ENCODE measurements at places on chromosomes 12 and 14.

DNA sequence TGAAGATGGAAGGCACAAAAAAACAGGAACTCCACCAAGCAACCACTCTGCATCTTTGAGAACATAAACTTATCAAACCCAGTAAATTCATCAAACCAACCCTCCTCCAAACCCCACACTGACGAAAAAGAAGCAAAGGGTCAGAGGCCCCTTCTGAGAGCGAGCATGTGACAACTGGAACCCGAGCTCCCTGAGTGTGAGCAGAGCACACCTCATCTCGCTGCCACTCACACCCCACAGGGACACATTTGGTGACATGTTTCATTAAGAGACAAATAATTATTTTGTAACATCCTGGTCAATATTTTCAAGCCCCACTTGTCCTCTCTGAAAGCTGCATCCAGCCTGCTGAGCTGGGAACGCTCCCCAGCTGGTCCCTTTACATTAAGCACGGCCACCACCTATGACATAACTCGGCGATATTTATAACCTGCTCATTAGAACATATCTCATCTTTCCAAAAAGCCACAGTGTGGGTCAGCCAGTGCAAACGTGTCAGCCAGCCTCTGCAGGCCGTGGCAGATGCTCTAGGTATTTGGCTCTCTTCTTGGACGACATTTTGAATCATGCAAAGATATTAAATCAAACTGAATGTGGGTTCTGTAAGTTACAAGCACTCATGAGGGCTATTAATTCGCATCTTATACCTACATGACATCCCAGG is 120.1 kb downstream of the TTC7B start:
- no peak for DNase-seq

GRCh38 chr14:21073921-21074320 is 3.8 kb downstream of the ARHGEF40 start:
- no peak for DNase-seq

DNA sequence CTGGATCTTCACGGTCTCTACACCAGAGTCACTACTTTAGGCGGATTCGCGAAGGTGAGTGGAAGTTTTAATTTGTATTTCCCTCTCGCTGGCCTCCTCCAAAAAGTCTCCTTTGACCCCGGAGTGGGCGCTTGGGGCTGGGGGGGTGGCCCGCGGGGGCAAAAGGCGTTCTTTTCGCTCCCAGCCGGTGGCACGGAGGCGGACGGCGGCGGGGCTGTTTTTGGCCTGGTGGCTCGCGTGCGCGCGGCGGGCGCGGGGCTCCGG is 510 bp downstream of the ARID2 start:
- DNase-seq, result peak; percentile 23

DNA sequence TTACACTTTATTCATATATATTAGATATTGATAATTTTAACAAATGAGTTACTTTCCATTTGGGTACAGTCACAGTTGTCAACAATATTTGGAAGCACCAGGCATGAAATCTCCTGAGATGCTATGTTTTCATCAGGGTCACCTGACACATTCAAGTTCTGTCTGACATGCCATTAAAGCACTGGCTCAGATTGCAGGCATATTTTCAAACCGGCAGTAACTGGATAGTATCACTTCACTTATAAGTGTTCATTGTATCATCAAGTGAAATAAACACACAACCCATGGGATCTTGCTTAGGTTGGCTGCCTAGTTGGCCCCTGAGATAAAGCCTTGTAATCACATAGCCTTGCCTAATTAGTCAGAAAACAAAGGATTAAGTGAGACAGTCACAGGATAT is 4.8 kb downstream of the IFNG start:
- no peak for DNase-seq

- no peak for DNase-seq
Observed at GRCh38 chr12:3743803-3744202, 9.1 kb downstream of the CRACR2A start.

DNA sequence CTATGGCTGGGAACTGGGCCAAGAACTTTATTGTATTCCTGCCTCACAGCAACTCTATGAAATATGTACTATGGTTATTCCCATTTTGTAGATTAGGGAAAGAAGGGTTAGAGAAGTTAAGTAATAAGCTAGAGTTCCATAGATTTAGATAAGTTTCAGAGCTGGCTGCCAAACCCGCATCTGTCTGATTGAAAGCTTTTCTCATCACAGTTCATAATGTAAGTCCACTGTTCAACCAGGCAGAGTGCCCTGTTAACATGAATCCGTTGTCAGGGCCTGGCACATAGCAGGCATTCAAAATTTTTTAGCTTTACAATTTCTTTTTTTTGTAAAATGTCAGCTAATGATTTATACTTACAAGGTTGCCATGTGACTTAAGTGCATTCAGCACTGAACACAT is 467.3 kb downstream of the NRXN3 start:
- DNase-seq, result no peak

GRCh38 chr12:28180786-28181185 is 9.5 kb upstream of the CCDC91 start:
- DNase-seq, result no peak

- DNase-seq, result no peak
Observed at GRCh38 chr12:54014377-54015017, 5.7 kb downstream of the HOXC8 start.

DNA sequence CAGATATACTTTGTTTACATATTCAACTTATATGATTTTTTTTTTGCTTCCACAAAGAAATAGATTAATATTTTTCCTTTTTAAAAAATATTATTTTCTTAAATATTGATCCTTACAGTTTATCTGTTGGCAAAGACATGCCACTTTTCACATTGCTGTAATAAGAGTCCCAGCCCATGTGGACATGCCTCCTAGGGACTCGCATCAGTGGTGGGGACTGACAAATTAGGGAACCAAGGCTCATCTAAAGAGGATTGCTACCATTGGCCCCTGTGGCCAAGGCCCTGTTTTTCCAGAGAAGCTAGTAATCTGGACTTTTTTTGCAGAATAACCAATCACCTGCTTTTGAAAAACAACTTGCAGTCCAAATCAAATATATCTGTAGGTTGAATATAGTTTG is 27.8 kb upstream of the BMAL2 start:
- no peak for DNase-seq

- no peak for DNase-seq
Observed at GRCh38 chr12:29599381-29599780, 101.9 kb upstream of the OVCH1 start.

GRCh38 chr14:21933681-21934080 is 260.1 kb upstream of the OR4E1 start:
- DNase-seq, result no peak

- no peak for DNase-seq
Observed at GRCh38 chr12:94258593-94258992, 110.2 kb downstream of the PLXNC1 start.

DNA sequence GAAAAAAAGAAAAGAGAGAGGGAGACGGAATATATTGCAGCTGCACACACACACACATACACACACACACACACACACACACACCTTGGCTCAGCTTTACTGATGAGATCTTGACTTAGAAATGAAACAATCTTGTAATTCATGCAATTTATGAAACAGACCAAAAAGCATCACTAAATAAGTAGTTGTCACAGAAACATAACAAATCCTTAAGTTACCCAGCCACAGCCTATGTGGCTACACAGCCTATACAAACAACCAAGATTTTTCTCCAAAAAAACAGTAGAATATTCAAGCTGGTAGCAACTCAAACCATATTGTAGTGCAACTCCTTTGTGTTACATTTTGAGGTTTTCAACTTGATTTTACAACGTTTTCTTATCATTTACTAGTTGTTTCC is 37.9 kb upstream of the GNG2 start:
- DNase-seq, result no peak

GRCh38 chr14:102417001-102417431 is 54.3 kb downstream of the TECPR2 start:
- no peak for DNase-seq

GRCh38 chr12:124835656-124836410 is 27.8 kb downstream of the SCARB1 start:
- no peak for DNase-seq

GRCh38 chr12:89126712-89127111 is 225.6 kb downstream of the DUSP6 start:
- DNase-seq, result no peak

DNA sequence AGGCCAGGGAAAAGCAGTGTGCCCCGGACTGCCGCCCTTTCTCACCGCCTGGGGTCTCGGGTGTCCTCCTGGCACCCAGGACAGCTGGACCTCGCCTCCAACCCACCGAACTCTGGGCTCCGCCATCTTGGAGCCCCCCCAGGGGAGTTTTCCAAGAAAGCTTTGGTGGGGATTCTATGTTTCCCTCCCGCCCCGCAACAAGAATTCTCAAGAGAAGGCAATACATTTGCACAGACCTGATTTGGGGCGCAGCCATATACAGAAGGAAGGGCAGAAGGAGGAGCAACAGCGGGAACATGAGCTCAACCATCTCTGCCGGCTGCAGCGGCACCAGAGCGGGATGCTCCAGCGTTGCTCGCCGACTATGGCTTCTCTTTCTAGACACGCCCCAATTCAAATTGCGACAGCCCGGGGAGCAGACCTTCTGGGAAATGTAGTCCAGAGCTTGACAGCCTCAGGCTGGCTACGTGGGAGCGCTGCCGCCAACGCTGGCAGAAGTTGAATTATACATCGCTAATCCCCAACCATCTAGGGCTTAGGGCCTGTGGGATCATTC is at the start of gene RDH11:
RDH11 (minus strand) TSS at position 371 of the 556 bp plus-strand sequence; CDS start at position 310, 61 bp downstream.
- DNase-seq, result peak; percentile 62

GRCh38 chr14:85565862-85566296 is 35.9 kb downstream of the FLRT2 start:
- no peak for DNase-seq

GRCh38 chr14:29892327-29892726 is 35.3 kb downstream of the PRKD1 start:
- no peak for DNase-seq

GRCh38 chr14:72625689-72626088 is 268.2 kb downstream of the DPF3 start:
- DNase-seq, result no peak

- no peak for DNase-seq
Observed at GRCh38 chr12:65324056-65324455, 45.6 kb downstream of the MSRB3 start.

DNA sequence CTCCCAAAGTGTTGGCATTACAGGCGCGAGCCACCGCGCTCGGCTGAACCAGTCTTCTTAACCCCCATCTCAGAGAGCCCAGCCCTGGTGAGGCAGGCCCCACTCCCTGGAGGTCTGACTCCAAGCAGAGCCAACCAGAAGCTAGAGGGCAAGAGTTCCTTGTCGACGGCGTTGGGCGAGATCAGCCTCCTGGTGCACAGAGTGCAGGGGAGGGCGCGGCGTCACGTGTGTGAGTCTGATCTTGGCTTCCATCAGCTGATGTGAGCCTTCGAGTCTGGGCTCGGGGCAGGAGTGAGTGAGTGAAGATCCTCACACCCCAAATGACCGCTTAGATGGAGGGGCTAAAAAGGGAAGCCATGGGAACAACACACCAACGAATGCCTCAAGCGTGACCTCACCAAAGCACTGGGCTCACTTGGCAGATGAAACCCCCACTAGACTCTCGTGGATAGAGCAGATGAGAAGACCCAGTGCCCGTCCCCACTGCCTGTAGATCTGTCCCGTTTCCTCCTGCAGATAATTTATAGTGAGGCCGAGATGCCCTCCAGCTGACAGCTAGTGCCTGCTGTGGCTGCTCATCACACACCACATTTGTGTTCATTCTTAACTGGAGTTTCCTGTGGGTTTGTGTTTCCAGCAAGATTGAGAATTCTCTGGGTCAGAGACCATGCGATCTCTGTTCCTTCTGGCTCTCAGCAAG is 28.6 kb upstream of the ADGRD1 start:
- no peak for DNase-seq

GRCh38 chr14:83312511-83312910 is 1778.9 kb upstream of the SEL1L start:
- no peak for DNase-seq

DNA sequence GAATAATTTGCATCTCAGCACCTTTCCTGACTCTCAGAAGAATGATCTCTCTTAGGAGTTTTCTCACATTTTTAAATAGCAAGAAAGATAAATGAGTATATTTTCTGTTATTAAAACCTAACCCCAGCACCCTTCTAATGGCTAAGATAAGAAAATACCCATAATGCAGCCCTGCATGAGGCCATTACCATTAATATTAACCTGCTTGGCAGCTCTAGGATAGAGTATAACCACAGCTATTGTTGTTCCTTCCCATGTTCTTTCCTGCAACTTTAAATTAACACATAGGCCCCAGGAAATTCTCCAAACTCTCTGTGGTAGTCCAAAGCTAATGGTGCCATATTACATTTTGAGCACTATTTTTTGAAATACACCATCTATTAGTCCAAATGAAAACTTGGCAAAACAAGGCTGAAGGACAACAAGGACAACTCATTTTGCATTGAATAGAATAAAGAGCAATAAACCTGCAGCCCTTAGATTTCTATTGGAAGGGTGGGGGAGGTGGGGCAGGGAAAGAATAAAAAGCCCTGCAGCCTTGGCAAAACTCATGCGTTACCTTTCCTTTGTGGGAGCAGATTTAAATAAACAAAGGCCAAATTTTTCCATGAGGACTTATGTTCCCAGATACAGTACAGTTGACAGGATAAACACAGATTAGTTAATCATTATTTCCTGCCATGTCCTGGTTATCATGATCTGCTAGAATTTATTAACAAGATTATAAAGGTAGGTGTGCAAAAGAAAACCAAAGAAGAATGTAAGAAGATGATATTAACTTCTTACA is 46.9 kb downstream of the BTG1 start:
- DNase-seq, result no peak

GRCh38 chr12:94495445-94496115 is 35.9 kb upstream of the CEP83 start:
- no peak for DNase-seq

- DNase-seq, result no peak
Observed at GRCh38 chr14:60356386-60356785, 107.4 kb downstream of the PPM1A start.

DNA sequence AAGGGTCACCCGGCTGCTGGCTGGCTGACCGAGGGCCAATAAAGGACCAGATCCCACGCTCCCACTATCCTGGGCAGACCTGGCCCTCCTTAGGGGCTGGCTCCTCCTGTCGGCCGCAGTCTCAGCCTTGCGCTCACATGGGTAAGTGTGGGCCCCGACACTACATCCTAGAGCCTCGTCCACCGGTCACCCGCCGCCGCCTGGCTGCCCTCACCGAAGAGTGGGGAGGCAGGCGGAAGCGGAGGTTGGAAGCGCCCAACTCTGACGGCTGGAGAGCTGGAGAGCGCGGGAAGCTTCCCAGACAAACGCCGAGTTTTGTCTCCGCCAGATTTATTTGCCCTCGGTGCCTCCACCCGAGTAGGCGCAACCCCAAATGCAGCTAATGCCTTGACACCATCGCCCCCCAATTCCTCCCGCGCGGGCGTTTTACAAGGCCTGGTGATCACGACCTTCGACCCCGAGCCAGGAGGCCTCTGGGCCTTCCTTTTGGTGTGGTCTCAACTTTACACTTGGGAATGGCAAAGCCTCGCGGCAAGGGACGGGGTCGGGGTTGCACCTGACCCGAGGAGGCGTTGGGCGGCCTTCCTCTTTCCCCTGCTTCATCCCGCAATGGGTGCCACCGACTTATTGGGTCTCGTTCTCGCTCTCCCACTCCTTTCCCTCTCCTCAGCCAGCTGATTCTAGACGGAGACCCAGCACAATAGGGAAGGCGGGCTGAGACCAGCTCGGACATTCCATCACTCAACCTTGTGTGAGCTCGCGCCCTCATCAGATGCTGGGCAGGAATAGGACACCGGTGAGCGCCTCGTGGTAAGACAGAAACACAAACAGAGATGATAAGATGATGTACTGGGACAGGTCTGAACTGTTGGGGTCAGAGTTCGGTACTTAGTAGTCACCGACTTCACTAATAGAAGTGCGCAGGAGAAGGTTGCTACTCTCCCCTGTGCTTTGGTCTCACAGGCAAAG is 78.3 kb upstream of the ANO4 start:
- DNase-seq, result no peak
